Stimulated activated CD4-positive, alpha-beta T cell treated with anti-CD3 and anti-CD28 coated beads, TNF-alpha, amount 100 ng/mL, for 48 hours (primary cell): ENCODE measurements at places on chromosomes 6 and 20.

DNA sequence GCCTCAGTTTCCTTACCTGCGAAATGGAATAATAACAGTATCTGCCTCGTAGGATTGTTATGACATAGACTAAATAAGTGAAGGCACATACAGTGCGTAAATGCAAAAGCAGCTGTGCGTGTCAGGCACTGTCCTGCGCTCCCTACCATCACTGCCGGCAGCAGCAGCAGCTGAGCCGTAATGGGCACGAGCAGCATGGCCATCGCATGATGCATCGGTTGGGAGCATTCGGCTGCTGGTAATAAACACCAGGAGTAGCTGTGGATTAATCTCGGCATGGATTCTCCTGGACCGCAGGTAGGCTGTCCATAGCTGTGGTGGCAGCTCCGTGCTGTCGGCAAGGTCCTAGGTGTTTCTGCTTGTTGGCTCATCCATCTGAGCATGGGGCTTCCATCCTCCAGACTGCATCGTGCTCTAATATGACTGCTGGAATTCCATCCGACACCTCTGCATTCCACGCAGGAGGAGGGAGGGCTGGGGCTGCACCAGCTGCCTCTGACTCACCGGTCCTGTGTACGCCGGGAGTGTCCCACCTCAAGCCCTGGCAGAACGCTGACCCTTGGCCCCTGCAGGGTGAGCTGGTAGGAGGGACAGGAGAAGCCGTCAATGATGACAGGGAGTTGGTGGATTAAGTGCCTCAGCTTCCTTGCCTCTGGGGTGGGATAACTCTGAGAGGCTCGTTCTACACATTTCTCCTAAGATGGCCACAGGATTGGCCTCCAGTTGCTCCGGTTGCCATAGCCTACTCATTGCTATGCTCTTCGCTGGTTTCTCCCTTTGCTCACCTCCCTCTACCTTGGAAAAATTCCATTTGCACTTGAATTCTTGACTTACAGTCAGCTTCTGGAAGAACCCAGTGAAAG lies 100.9 kb upstream of the PMEPA1 start:
- DNase-seq: no peak

DNA sequence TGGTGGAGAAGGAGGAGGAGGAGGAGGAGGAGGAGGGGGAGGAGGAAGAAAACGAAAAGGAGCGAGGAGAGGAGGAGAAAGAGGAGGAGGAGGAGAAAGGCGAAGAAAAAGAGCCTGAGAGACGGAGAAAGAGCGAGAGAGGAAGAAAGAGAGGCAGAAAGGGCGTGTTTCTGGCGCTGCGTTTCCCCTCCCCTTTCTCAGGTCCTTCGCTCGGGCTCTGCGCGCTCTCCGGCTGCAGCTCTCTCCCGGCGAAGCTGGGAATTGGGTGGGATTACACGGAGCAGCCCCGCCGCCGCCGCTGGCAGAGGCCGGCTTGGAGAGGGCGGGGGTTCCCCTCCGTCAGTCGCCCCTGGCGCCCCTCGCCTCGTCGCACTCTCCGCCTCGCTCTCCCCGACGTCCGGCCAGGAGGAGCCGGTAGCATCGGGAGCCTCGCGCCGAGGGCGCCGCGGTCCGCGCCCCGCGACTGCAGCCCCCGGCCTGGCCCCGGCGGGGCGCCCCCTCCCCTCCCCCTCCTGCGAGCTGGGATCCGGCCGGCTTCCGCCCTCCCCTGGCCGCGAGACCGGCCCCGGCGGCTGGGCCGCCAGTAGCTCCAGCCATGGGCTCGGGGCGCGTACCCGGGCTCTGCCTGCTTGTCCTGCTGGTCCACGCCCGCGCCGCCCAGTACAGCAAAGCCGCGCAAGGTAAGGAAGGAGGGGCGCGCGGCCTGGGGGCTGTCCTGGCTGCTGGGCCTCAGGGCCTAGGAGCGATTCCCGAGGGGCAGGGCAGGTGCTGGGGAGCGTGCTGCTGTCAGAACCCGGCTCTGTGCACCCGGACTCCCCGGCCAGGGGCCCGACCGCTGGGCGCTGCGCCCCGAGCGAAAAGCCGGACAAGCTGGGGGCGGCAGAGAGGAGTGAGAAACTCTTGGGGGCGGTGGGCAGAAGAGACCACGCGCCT lies at the start of gene SCUBE3:
Gene SCUBE3 (plus strand): TSS at position 133 of the 933 bp plus-strand sequence. CDS start 463 bp downstream, at position 596.
- DNase-seq: no peak

- no peak for DNase-seq
Measured at GRCh38 chr6:43436577-43437282, 9.4 kb downstream of the ABCC10 start.

DNA sequence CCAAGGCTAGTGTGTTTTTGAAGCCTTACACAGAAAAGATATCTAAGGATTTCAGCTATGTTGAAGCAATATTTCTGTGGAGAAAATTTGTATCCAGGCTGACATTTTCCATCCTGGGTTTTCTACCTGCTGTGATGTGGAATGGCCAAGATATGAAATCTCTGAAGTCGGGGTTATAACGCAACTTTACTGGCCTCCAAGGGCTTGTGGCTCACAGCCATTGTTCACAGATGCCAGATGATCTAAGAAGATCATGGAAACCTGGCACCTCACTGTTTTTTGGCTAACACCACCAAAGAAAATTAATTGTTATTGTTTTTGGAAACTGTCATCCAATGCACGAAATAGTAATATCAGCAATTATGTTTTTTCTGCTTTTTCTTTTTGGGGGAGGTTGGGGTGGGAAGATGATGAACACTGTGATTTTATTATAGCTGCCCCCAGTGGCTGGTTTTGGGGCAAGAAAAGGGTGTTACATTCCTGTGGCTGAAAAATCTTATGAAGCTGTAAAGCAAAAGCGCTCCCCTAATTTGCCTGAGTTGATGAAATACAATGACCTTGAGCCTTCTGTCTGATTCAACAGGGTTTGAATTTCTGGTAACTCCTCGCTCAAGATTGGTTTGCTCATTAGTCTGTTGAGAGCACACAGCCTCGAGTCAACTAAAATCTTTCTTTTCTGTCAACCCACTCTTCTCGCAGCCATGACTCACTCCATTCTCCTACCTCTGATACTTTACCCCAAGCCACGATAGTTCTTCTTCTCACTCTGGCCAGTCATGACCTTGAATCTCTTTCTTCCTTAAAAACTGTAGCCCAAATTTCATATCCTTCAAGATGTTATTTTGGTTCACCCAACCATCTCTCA lies 236.7 kb downstream of the PAX1 start:
- DNase-seq: no peak

- DNase-seq: no peak
Measured at GRCh38 chr6:133034509-133035206, 206.5 kb upstream of the EYA4 start.

DNA sequence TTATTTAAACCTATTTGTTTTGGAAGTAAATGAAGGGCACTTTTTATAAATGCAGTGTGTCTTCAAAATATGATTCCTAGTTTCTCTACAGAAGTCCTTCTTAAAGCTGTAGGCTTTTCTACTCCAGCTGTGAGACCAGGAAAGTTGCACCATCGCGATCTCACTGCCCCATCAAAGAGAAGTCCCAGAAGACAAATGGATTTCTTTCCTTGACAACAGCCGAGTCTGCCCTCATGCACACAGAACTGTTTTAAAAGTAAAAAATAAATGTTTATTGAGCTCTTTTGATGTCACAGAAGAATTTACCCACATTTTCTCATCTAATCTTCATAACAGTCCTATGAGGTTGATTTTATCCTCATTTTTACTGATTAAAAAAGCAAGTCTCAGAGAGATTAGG lies 324.4 kb upstream of the NT5E start:
- no peak for DNase-seq

DNA sequence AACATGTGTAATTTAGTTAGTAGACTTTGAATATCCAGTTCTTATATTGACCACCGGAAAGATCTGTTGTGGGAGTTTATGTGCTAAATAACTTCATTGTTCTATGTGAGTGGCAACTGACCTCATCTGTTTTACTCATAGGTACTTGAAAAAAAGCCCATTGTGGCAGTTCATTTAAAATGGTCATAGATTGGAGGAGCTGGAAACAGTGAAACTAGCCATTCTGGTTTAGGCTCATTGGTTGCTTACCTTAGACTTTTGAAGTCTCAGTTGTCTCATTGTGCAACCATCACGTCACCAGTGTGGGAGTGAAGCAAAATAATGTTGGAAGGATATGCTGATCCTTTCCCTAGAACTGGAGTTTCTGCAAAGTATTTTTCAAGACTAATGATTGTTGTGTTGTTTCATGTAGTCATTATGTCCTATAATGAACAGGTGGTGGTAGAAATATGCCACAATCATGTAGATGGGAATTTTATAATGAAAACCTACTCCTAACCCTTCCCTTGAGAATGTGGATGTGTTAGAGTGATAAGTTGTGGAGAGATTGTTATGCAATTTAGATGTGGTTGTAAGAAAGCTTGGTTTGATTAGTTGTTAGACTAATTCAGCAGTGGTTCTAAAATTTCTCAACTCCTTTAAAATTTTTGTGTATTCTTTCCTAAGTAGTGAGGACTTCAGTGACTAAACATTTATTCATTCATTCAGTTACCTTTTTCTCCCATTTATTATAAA lies 18.3 kb downstream of the DSP start:
- DNase-seq: no peak
